Activated T-helper 17 cell treated with anti-CD3 and anti-CD28 coated beads, Interleukin-2, amount 50 U/mL, for 72 hours (primary cell): ENCODE measurements at places on chromosomes 1 and 21. TPM values are rescaled to one million over a fixed set of nuclear protein-coding genes. Genes with fewer than 3 reads are reported as not detected.

ZBTB37 gene
- 10.4 TPM for total RNA-seq

GJA4 gene
- total RNA-seq, result not detected

GLUL gene
- 159 TPM for total RNA-seq

TRIM67 gene
- total RNA-seq, result not detected

NGF gene
- not detected for total RNA-seq

APP gene
- total RNA-seq, result 46.6 TPM

CACNA1S gene
- total RNA-seq, result not detected

LRRIQ3 gene
- 1.7 TPM for total RNA-seq

PEX11B gene
- total RNA-seq, result 23.6 TPM

PDE9A gene
- 0.95 TPM for total RNA-seq

LENEP gene
- 0.97 TPM for total RNA-seq

LMX1A gene
- not detected for total RNA-seq

PTAFR gene
- 0.32 TPM for total RNA-seq

FOXD3 gene
- not detected for total RNA-seq

ITLN2 gene
- not detected for total RNA-seq
